ENCODE measurements at places on chromosomes 6 and 20.

DNA sequence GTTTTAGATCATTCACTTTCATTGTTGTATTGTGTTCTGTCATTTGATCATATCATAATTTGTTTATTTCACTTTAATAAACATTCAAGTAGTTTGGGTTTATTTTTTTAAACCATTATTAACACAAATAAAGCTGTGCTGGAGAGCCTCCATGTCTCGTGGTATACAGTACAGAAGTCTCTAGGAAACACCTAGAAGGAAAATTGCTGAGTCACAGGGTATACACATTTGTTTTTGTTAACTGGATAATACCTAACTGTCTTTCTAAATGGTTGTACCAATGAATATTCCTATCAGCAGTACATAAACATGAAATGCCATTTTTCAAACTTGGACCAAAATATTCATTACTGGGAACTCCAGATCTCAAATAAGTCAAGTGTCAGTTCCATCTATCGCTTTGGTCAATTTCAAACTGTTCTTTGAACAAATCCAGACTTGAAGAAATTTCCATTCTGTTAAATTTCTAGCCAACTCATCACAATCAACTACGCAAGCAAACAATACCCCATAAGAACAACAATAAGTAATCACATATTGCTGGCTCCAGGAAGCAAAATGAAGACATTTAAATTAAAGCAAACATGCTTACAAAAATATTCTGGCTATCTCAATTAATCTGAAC is 138.1 kb downstream of the ATXN1 start:
- no peak for DNase-seq

GRCh38 chr6:126118936-126119335 is 132.6 kb downstream of the TRMT11 start:
- DNase-seq: no peak

DNA sequence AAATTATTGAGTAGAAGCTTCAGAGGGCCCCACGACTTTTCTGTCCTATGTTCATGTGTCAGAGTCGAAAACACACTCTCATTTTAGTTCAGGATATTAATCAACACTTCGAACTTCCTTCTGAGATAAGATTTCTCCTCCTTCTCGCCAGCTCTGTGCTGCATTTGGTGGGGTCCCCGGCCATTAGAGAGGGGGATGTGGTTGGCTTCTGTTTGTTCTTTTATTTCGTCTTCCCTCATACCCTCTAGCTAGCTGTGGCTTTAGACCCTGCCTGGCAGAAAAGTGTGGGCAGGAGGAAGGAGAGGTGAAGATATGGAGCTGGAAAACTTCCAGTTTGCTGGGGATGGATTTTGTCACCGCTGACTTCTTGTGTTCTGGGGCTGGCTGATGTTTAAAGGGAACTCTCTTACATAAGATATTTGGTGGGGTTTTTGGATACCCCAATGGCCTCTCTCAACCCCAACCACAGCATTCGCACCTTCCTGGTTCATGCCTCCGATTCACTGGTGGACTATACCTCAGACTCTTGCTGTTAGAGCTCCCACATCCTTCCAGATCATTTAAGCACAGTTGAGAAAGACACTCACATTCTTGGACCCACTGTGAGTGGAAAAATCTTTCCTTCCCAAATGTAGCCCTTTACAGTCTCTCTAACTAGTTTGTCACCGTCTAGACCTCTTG is 30.7 kb upstream of the TMX4 start:
- DNase-seq: no peak

- peak; percentile 17 for DNase-seq
These were observed 4.6 kb upstream of the BICRAL start for GRCh38 chr6:42777126-42777822.

DNA sequence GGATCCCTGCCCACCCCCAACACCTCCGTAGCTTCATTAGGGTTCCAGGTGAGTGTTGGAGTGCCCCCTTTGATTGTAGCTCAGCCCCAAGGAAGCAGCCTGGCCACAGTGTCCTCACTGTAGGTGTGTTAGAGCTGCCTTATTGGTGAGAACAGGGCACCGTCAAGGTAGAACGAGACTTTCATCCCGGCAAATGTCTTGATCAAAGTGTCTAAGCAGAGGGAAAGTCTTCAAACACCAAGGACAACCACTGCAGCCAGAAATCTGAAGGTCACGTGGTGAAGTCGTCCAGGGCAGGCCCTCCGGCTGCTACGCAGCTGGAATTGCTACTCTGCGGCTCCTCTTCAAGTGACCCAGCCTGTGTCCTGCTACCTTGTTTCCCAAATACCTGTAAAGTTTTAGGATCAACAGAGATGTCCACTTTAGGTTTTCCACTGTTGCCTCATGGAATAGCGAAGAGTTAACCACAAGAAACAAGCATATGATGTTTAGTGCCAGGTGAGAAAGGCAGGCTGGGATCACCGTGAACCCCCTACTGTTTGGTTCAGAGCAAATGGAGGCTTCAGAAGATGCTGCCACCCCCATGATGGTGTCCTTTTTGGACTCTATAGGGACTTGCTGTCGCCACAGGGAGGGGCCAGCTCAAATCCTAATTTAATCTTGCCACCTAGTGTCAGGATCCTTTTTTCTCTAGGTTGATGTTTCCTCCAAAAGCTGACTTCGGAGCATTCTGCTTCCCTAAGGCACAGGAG is 1.7 kb upstream of the DLL1 start:
- peak; percentile 10 for DNase-seq

GRCh38 chr6:10081075-10081474 is 333.8 kb downstream of the TFAP2A start:
- DNase-seq: no peak

GRCh38 chr6:73803562-73804241 is 107.7 kb downstream of the CD109 start:
- DNase-seq: peak; percentile 33

- DNase-seq: no peak
These were observed 15.5 kb upstream of the TCFL5 start for GRCh38 chr20:62876902-62877816.

- no peak for DNase-seq
These were observed 127.0 kb upstream of the STXBP5 start for GRCh38 chr6:147077251-147077650.

Data from SW 1271 (cell line).